Foreskin fibroblast (primary cell): ENCODE measurements at places on chromosomes 12 and 14.

DNA sequence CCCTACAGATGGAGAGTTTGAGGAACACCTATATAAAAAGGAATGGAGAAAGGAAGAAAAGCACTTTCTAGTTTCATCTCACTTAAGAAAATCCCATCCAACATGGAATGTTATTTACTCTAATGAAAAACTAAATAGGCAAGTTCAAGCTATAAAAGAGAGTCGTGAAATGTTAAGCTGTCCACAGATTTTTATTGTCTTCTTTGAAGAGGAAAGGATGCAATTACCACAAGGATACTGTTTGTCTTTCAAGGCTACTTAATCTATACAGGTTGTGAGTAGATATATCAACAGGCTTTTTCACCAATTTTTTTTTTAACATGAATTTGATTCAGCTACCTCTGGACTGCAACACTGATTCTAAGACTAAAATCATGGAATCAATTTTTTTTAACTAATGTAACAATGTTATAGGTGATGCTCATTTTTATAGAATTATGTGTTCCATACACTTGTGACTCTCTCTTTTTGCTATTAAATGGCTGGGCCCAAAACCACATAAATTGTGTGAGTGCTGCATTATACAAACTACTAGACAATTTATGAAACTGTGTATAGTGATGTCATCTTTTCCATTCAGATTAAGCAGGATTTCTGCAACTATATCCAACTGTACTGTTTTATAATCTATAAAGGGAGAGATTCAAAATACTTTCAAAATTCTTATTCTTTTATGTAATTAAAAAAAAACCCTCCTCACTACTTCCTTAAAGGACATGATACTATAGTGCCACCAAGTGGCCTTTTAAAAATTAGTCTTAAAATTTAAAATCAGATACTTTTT lies 26.8 kb upstream of the BMAL2 start:
- peak; percentile 59 for DNase-seq

GRCh38 chr12:4933411-4933810 lies 23.7 kb downstream of the KCNA1 start:
- no peak for DNase-seq

DNA sequence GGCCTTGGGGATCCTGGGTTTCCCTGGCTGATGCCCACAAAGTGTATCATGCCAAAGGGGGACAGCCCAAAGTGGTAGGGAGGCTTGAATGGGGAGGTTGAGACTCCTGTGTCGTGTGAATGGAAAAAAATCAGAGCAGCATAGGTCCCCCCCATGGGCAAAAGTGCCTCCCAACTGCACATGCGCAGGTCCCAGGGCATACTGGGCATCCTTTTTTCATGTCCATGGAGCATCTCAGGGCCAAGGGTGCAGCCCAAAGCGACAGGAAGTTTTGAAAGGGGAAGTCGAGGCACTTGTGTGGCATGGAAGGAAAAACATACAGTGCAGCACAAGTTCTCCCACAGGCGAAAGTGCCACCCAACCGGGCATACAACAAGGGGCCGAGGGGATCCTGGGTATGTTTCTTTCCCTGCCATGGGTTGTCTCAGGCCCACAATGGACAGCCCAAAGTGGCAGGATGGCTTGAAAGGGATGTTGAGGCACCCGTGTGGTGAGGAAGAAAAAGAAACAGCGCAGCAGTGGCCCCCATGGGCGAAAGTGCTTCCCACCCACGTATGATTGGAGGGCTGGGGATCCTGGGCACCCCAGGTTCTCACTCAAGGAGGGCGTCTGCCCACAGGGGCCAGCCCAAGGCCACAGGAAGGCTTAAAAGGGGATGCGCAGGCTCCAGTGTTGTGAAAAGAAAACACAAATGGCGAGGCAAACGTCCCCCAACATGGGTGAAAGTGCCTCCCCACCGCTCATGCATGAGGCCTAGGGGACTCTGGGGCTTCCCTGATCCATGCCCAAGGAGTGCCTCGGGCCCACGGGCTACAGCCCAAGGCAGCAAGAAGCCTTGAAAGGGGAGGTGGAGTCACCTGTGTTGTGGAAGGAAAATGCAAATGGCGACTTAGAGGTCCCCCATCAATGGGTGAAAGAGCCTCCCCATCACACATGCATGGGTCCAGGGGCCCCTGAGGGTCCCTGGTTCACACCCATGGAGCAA lies 573.7 kb downstream of the ALG10 start:
- no peak for DNase-seq

GRCh38 chr12:31650918-31651317 lies 8.6 kb upstream of the ETFBKMT start:
- peak; percentile 20 for DNase-seq

DNA sequence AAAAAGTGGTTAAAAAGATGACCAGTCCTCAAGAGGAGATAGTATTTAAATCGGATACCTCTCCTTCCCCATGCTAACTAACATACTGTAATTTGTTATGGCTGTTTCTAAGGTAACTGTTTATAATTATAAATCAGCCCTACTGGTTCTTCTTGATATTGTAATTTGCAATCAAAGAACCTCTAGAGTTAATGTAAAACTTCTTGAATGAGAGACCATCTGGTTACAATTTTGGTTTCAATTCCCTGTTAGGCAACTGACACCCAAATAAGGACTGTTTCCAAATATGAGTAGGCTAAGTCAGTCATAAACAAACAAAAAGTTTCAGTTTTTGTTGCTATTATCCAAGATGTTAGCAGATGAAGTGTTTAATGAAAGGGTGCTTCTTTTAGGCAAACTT lies 120.2 kb upstream of the DNM1L start:
- DNase-seq = peak; percentile 80

DNA sequence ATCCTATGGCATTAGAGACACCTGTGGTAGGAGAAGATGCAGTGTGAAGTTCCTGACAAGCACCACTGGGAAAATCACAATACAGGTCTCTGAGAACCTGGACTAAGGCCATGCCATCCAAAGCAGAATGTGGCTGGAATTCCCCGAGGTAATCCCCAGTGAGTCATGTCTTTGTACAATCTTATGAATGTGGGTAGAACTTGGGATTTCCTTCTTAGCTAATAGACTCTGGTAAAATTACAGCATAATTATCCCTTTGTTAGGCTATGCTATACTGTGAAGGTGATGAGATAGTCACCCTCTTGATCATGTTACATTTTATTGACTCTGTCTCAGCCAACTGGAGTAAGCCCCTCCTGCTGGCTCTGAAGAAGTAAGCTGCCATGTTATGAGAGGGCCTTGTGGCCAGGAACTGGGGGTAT lies 224.3 kb upstream of the DCN start:
- DNase-seq = peak; percentile 58

- DNase-seq = peak; percentile 99
Measured at GRCh38 chr14:68951035-68951797, 27.9 kb downstream of the ACTN1 start.

DNA sequence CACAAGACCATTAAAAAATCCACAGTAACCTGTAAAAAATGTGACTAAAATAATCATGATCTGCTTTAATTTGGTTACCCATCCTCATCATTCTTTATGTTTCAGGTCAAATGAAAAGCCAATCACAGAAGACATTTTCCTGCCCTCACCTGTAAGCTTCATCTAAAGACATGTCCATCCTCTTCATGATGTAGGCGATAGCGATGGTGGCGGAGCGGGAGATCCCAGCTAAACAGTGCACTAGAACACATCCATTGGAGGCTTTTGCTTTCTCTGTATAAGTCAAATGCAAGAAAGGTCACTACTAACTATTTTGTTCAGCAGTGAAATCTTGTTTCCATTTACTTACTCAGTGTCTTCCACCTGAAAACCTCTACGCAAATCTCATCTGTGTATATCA lies 82.6 kb downstream of the DUSP16 start:
- no peak for DNase-seq

GRCh38 chr12:122350141-122350848 lies 72.2 kb downstream of the CLIP1 start:
- DNase-seq = peak; percentile 59

- DNase-seq = no peak
Measured at GRCh38 chr12:585062-586061, 77.9 kb downstream of the NINJ2 start.

- peak; percentile 99 for DNase-seq
Measured at GRCh38 chr12:95805864-95806671, 15.5 kb upstream of the NTN4 start.

DNA sequence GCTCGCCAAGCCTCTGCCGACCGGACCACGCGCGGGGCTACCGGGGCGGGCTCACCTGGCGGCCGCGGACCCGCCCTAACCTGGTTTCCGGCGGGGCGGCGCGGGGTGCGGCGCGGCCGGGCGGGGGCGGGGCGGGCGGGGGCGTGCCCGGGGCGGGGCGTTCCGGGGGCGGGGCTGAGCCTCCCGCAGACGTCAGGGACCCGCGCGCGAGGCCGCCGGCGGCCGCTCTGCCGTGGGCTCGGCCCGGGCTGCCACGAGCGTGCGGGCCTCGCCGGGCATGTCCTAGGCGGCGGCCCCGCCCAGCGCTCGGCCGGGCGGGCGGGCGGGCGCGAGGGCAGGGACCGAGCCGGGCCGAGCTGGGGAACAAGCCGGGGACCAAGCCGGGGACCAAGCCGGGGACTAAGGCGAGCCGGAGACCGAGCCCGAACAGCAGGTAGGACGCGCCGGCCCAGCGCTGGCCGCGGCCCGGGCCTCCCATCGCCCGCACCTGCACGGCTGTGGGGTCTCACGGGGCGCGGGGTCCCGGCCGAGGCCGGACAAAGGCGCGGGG lies at the start of gene CEP170B:
TSS of gene CEP170B (plus strand) at position 188 of the 550 bp plus-strand sequence. CDS start 3,183 bp downstream, outside the sequence.
- DNase-seq = peak; percentile 79

- peak; percentile 81 for DNase-seq
Measured at GRCh38 chr12:47307680-47308399, 228.1 kb upstream of the AMIGO2 start.

- DNase-seq = no peak
Measured at GRCh38 chr12:102911320-102911719, 5.7 kb downstream of the PAH start.

DNA sequence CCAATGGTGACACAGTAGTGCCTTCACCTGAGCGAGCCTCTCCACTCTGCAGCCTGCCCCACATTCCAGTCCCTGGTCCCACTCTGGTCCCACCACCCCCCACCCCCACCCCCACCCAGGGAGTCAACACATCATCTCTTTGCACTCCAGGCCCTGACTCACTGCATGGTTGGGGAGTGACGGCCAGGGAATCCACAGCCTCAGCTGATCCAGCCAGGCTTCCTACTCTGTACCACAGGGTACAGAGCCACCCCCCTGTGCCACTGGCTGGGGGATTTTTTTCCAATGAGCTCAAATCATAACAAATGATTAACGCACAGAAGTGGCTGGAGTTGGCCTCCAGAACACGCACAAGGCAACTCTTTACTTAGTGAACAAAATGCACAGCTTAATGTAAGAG lies 233.7 kb downstream of the NTF3 start:
- peak; percentile 6 for DNase-seq

GRCh38 chr12:109464642-109465351 lies 12.3 kb downstream of the KCTD10 start:
- no peak for DNase-seq

- DNase-seq = peak; percentile 52
Measured at GRCh38 chr12:71661977-71662530, 1.6 kb downstream of the ZFC3H1 start.

DNA sequence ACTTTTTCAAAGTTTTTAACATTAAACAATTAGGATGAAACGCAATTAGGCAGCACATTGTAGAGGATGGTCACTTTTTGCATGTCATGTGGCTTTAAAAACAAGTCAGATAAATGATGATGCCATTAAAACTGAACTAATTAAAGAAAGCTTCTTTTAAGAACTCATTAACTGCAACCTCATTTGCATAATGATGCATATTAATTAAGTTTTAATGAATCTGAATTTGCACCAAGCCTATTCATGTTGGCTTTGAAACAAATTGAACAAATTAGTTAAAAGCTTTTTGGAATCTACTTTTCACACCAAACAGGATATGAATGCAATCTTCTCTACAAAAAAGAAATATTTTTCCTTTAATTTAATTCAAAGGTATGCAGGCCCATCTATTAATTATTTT lies 499.0 kb downstream of the VRK1 start:
- no peak for DNase-seq
